Stimulated activated CD4-positive, alpha-beta T cell treated with anti-CD3 and anti-CD28 coated beads, Interleukin-2, amount 100 ng/mL, for 24 hours (primary cell): ENCODE measurements at places on chromosomes 6 and 20.

DNA sequence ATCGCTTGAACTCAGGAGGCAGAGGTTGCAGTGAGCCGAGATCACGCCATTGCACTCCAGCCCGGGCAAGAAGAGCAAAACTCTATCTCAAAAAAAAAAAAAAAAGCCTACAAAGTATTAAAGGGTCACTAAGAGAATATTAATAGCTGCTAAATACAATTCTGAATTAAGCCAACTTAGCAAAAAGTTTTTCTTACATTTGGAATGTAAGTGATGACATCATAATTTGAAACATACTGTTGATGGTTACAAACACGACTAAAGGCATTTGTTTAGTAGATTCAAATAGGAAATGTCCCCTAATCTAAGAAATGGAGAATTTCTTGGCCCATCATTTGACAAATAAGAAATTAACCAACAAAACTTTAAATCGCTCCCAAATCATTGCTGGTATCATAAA lies 282.8 kb downstream of the RNGTT start:
- DNase-seq, result no peak

GRCh38 chr20:55615818-55616217 lies 389.5 kb downstream of the CBLN4 start:
- DNase-seq, result no peak

DNA sequence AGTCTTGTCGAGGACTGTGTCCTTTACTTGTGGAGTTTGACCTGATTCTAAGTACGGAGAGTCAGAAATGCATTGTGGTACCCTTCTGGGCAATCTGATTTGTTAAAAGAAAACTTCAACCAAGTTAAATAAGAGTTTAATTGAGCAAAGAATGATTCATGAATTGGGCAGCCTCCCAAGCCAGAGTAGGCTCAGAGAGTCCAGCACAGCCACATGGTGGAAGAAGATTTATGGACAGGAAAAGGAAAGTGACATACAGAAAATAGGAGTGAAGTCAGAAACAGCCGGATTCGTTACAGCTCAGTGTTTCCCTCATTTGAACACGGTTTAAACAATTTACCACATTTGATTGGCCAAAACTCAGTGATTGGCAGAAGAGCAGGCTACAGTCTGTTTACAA lies 329.2 kb downstream of the DHX35 start:
- no peak for DNase-seq

- no peak for DNase-seq
Measured at GRCh38 chr20:37358366-37359150, 12.6 kb downstream of the SRC start.

DNA sequence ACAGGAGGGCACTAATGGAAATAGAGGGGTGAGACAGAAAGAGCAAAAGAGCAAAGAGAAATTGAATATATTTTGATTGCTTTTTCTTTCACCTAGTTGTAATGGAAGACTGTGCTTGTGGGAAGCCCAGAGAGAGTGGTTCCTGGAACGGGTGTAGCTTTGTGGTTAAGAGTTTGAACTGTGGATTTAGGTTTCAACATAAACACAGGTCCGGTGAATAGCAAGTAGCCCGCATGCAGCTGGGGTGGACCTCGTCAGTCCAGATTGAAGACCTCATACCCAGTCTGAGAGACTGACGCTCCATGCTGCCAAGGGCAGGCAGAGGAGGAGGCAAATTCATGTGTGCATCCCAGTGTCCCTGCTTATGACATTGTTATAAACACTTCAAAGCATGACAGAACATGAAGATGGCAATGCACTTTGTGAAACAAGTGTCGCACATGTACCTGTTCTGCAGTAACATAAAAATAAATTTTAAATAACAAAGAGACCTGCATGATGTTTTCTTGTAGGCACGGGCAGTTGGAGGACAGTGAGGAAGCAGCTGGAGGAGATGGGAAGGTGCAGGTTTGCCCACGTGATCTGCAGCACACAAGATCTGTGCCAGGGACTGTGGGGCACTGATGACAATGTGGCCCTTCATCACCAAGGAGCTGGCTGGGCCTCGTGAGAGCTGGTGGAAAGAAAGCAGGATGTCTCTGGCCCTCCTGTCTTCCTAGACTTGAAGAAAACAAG lies 220.5 kb upstream of the SSTR4 start:
- DNase-seq, result no peak

GRCh38 chr6:126064748-126065401 lies 78.5 kb downstream of the TRMT11 start:
- no peak for DNase-seq

DNA sequence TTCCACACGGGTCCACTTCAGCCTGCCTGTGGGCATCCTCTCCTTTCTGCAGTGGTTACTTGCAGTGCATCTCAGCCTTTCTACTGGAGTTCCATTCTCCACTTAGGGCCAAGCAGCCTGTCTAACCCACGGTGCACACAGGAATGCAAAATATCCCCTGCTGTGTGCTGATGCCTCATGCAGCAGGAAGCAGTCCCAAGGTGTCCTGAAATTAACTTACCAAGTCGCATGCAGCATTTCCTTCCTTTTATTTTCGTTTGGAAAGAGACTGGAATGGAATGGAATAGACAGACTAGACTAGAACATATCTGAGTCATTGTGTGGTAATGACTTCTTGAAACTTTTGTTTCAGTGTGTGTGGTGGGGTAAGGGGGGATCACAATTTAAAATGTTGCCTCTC lies 25.9 kb upstream of the FOXQ1 start:
- DNase-seq, result no peak

GRCh38 chr6:144844596-144844995 lies 559.5 kb downstream of the UTRN start:
- no peak for DNase-seq

- DNase-seq, result peak; percentile 38
Measured at GRCh38 chr6:137661601-137662000, 167.4 kb upstream of the OLIG3 start.

DNA sequence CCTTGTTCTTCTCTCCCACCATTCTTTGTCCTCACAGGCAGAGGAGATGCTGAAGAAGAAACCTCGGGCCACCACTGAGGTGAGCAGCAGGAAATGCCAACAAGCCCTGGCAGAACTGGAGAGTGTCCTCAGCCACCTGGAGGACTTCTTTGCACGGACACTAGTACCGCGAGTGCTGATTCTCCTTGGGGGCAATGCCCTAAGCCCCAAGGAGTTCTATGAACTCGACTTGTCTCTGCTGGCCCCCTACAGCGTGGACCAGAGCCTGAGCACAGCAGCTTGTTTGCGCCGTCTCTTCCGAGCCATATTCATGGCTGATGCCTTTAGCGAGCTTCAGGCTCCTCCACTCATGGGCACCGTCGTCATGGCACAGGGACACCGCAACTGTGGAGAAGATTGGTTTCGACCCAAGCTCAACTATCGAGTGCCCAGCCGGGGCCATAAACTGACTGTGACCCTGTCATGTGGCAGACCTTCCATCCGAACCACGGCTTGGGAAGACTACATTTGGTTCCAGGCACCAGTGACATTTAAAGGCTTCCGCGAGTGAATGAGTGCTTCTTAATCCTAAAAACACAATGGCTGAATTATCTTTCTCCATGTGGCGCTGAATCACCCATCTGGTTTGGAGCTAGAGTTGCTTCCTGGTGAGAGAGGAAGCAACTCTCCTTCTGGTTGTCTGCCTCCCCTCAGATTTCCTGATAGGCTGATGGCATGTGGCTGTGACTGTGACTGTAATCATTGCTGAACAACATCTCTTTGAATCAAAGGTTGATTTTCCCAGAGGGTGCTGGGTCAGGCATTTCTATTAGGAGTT lies 4.6 kb downstream of the MAD2L1BP start:
- DNase-seq, result no peak

DNA sequence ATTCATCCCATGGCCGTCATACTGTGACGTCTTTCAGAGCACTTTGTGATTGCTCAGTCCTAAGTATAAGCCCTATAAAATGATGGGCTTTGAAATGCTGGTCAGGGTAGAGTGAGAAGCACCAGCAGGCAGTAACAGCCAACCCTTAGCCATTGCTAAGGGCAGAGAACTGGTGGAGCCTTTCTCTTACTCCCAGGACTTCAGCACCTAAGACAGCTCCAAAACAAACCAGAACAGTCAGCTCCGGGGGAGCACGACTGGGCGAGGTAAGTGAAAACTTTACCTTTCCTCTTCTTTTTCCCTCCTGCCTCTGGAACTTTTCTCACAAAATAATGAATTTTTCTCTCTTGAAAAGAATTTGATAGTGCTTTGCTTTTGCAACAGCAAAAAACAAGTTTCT lies at the start of gene VIP:
VIP (plus strand) TSS at position 104 of the 400 bp plus-strand sequence. CDS start 1,381 bp downstream, outside the sequence.
- no peak for DNase-seq

DNA sequence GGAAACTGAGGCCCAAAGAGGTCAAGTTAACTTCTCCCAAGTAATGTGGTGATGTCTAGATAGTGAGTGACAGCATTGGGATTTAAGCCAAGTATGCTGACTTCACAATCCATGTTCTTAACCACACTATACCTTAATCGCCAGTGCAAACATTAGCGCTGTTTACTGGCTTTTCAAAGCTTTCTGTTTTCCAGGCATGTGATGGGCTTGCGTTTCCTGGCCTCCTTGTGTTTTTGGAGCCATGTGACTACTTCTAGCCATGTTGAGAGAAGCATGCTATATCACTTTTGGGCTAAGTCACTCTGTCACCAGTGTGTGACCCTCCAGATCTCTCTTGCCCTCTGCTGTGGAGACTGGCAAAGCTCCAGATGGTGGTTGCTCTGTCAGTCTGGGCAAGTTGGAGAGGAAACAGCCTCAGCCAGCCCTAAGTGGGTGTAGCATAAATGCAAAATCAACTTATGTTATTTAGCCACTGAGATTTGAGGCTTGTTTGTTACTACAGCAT lies 76.9 kb downstream of the ANKRD6 start:
- no peak for DNase-seq

GRCh38 chr6:107820338-107821261 lies 3.5 kb downstream of the SCML4 start:
- DNase-seq, result peak; percentile 43

DNA sequence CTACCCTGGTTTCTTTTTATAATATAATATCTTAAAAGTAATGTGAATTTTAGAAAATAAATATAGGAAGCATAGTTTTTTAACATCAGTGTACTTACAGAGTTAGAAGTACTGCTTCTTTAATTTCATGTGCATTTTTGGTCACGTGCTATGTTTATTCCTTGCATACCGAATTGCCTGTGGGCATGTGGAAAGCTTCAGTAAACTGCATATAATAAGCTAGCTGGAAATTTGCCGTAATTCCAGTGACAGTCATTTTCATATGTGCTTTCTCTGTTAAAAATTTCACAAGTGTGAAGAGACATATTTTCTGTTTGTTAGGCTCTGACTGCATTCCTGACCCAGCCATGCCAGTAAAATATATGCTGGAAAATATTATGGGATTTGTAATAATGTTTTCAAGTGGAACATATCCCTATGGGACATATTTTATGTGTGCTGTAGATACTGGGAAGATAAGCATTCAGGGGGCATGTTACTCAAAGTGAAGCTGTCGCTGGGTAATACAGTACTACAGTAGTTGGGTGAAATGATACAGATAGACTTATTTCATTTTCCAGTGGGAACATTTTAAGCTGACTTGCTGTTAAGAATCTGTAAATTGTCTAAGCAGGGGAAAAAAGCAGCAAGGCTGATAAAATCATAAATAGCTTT lies 616.7 kb downstream of the FRK start:
- DNase-seq, result no peak

DNA sequence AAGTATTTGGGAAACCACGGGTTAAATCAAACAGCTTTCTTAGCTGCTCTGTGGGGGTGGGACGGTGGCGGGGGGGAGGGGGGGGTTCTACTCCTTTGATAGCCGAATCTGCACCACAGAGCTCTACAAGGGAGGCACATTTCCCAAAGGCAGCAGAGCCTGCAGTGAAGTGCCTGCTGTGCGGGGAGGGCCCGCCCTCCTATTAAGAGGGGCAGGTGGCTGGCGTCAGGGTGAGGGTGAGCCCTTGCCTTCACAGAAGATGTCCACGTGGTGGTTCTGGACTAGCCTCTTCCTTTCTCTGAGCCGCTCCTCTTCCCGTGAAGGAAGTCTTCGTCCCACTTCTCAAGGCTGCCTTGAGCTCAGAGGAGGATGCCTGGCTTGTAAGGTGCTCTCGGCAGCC lies 174.9 kb upstream of the THBS2 start:
- DNase-seq, result no peak

DNA sequence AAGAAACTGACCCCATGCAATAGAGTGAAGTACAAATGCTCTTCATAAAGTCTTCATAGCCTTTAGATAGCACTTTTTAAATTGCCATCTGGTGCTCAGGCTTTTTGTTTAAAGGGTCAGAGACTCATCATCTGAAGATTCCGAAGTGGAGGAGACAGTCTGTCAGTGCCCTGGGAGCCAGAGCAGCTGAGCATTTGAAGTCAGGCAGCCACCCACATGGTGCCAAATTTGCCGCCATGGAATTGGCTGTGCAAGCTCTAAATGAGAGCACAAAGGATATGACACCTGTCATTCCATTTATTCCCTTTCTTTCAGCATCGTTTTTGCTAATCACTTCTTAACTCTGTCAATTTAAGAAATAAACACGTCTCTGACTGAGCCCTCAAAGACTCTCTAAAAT lies 32.8 kb upstream of the CEP162 start:
- DNase-seq, result no peak

- no peak for DNase-seq
Measured at GRCh38 chr6:51495610-51496396, 591.6 kb downstream of the PKHD1 start.

DNA sequence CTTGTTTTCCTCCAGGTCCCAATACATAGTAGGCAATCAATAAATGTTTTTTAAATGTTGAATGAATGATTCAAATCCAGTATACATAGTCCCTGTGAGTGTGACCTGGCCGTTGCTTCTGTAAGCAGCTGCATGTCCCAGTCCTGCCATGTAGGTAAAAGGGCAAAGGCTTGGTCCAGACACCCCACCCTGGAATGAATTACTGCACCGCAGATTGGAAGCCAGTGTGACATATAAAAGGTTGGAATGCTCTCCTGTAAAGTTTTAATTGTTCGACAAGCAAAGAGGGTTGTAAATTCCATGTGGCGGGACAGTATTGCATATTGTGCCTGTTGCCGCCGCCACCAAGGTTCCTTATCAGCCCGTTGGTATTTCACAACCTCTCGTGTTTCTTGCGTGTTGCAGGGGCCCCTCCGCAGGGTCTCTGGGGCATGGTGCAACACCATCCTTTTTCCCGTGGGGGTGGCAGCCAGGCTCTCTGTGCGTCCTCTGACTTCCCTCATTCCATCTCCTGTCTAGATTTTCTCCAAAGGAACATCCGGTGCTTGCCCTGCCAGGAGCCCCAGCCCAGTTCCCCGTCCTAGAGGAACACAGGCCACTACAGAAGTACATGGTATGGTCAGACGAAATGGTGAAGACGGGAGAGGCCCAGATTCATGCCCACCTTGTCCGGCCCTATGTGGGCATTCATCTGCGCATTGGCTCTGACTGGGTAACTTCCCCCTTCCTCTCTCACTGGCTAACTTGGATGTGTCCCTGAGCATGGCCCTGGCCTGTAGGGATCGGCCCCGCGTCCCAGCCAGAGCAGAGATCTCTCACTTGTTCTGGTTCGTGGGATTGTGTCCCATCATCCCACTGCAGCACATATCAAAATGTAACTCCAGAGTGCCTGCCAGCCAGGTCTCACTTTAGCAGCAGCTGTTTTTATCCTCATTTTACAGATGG lies 20.3 kb downstream of the POFUT1 start:
- DNase-seq, result no peak

- DNase-seq, result no peak
Measured at GRCh38 chr6:14174226-14174625, 56.7 kb downstream of the CD83 start.
